ENCODE measurements at places on chromosomes 16 and 17. TPM values are rescaled to one million over a fixed set of nuclear protein-coding genes. Genes with fewer than 3 reads are reported as not detected.

OR1A1 gene
- not detected for total RNA-seq

NTN3 gene
- total RNA-seq: not detected

DOC2B gene
- 1.8 TPM for total RNA-seq

CD300LB gene
- total RNA-seq: 0.03 TPM

SLC16A11 gene
- not detected for total RNA-seq

MARVELD3 gene
- total RNA-seq: 0.47 TPM
